ENCODE measurements at places on chromosomes 16 and 17.

DNA sequence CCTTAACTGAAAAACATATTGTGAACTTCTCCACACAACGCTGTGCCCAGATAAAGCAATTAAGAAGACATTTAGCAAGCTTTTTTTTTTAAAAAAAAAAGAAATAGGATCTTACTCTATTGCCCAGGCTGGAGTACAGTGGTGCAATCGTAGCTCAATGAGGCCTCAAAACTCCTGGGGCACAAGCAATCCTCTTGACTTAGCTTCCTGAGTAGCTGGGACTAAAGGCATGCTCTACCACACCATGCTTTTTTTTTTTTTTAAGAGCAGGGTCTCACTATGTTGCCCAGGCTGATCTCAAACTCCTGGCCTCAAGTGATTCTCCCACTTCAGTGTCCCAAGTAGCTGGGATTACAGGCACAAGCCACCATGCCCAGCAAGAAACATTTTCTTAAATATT lies 20.1 kb downstream of the AP1G1 start:
- no peak for DNase-seq

GRCh38 chr17:73940511-73940910 lies 263.0 kb upstream of the RPL38 start:
- DNase-seq, result no peak

DNA sequence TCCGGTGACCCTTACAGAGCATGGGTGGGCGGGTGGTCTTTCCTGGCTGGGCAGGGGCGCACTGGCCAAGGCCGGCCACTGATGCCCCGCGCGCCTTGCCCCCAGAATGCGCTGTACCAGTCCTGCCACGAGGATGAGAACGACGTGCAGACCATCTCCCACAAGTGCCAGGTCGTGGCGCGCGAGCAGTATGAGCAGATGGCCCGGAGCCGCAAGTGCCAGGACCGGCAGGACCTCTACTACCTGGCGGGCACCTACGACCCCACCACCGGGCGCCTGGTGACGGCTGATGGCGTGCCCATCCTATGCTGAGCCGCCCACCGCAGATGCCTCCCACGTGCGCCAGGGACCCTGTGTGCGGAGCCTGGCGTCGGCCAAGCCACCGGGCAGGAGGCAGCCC lies 49.1 kb downstream of the ACTG1 start:
- DNase-seq, result no peak

- DNase-seq, result no peak
Observed at GRCh38 chr17:73042809-73043685, 49.4 kb downstream of the SLC39A11 start.

DNA sequence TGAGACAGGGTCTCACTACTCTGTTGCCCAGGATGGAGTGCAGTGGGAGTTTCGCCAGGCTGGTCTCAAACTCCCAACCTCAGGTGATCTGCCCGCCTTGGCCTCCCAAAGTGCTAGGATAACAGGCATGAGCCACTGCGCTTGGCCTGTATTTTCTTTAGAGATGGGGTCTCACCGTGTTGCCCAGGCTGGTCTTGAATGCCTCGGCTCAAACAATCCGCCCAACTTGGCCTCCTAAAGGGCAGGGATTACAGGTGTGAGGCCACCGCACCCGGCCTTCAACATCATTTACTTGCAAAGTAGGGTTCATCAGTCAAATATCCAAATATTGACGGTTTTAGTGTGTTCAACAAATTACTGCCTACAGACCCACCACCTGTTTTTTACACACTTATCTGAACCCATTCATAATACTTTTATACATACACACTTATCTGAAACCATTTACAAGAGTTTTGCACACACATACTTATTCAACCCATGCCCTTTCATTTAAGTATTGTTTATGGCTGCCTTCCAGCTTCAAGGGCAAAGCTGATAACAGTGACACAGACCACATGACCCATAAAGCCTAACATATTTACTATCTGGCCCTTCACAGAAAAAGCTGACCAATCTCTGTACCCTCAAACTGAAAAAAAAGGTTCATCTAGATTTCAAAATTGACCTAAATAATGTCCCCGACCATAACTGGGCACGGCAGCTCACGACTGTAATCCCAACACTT lies 11.9 kb downstream of the TMEM170A start:
- DNase-seq, result no peak

- DNase-seq, result no peak
Observed at GRCh38 chr17:74147966-74148365, 55.5 kb upstream of the RPL38 start.

All from activated CD4-positive, alpha-beta T cell treated with anti-CD3 and anti-CD28 coated beads for 1 hour (primary cell).